COR-L47 (cell line): ENCODE measurements at places on chromosomes 7 and 10.

- no peak for DNase-seq
These were observed 57.1 kb upstream of the CYP2C18 start for GRCh38 chr10:94626476-94626875.

GRCh38 chr7:2220030-2220429, 12.7 kb downstream of the MAD1L1 start:
- no peak for DNase-seq

- DNase-seq: no peak
These were observed 10.4 kb downstream of the HDAC9 start for GRCh38 chr7:18505870-18506460.

DNA sequence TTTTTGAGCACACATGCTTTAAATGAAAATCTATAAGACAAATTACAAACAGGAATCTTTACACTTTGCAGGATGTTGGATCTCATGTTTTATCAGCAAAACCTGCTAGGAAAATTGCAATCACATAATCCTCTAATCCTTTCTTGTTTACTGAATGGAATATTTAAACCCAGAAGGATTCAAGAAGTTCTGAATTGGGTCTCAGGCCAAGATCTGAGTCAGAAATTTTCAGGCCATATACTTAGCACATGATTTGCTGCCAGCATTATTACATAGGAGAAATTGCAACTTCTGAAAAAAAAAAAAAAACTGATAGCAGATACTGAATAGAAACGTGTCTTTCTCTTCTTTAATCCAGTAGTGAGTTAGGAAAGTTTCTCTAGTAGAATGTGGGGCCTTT, 1005.3 kb upstream of the POT1 start:
- no peak for DNase-seq

DNA sequence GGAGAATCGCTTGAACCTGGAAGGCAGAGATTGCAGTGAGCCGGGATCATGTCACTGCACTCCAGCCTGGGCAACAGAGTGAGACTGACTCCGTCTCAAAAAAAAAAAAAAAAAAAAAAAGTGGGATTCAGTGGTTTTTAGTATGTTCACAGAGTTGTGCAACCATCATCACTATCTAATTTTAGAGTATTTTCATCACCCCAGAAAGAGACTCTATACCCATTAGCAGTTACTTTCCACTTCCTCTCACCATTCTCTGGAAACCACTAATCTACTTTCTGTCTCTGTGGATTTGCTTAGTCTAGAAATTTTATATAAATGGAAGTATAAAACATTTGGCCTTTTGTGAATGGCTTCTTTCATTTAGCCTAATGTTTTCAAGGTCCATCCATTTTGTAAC, 113.4 kb downstream of the ST7 start:
- no peak for DNase-seq

- no peak for DNase-seq
These were observed 159.8 kb downstream of the MAGI2 start for GRCh38 chr7:79293655-79294142.

GRCh38 chr10:59902016-59902415, 4.3 kb downstream of the CCDC6 start:
- DNase-seq: no peak

- DNase-seq: peak; percentile 42
These were observed 240.6 kb downstream of the DGKI start for GRCh38 chr7:137606061-137606674.

DNA sequence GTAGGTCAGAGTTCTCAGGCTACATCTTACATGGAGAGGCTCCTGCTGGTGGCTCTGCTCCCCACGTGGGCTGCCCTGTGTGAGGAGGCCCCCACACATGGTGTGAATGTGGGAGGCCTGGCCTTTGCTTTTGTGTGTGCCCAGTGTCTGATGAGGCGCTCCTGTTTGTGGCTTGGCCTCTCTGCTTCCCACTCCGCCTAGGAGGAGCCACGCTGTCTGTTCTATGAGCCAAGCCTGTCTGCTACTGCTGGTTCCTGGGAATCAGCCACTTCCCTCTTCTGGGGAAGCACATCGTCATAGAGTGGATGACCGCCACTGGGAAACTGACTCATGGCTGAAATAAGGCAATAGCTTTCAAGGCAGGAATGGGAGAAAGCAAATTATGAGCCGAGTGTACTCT, 87.1 kb downstream of the CYP26A1 start:
- DNase-seq: no peak

- no peak for DNase-seq
These were observed 29.7 kb downstream of the IL15RA start for GRCh38 chr10:5947471-5948207.

GRCh38 chr10:101195921-101196320, 33.3 kb downstream of the LBX1 start:
- no peak for DNase-seq

- DNase-seq: no peak
These were observed 28.2 kb upstream of the BMS1 start for GRCh38 chr10:42754155-42755027.

DNA sequence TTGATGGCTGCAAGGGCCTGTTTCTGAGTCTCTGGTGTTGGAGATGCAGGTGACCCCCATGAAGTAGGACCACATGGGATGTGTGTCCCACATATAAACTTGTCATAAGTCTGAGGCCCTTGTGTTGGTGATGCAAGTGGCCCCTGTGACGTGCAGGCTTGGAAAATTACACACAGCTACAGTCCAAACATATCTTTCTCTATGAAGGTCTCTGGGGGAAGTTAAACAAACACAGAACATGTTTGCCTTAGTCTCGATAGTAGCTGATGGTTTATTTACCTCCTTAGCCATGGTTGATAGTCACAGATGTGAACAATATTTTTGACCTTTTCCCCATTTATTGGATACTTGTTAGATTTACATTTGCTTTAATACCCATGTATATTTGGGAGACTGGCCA, 64.7 kb downstream of the ADCY1 start:
- DNase-seq: no peak

GRCh38 chr10:87541114-87541513, 36.4 kb downstream of the MINPP1 start:
- DNase-seq: no peak

DNA sequence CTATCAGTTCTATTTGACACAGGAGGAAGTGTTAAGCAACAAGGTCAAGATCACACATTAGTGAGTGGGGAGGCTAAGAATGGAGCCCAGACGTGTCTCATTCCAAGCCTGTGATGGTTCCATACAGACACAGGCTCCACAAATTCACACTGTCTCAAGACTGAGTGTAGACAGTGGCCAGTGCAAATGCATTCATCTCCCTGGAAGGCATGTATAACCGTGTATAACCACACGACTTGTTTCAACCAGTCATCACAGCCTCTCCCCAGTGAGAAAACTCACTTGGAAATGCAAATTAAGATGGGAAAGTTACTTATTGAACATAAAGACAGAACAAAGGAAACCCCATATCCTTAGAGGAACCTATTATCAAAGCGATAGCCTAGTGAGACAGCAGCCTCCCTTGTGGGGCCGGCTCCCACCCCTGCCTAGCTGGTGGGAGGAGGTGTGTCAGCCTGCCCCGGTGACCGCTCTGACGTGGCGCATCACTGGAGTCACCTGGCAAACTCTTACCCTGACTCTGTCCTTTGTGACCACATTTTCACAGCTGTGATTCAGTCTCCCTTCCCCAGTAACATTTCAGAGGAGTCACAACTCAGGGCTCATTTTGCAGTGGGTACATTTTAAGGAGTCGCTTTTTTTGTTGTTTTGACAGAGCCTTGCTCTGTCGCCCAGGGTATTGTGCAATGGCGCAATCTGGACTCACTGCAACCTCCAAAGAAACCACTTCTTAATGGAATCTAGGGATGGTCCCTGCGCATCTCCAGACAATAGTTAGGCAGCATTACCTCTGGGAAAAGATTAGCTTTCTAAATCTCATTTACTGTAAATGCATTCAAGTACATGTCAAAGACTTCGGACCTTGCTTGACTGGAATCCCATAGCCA, 126.6 kb upstream of the PARD3 start:
- no peak for DNase-seq

GRCh38 chr10:58265249-58265648, 2.4 kb downstream of the IPMK start:
- DNase-seq: no peak

DNA sequence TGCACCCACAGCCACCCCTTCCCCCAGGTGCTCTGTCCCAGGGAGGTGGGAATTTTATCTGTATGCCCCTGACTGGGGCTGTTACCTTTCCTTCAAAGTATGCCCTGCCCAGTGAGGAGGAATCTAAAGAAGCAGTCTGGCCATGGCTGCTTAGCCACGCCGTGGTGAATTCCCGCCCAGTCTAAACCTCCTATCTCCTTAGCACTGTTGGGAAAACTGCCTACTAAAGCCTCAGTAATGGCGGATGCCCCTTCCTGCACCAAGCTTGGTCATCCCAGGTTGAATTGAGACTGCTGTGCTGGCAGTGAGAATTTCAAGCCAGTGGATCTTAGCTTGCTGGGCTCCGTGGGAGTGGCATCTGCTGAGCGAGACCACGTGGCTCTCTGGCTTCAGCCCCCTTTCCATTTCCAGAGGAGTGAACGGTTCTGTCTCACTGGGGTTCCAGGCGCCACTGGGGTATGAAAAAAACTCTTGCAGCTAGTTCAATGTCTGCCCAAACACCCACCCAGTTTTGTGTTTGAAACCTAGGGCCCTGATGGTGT, 87.2 kb downstream of the ABCC2 start:
- no peak for DNase-seq

DNA sequence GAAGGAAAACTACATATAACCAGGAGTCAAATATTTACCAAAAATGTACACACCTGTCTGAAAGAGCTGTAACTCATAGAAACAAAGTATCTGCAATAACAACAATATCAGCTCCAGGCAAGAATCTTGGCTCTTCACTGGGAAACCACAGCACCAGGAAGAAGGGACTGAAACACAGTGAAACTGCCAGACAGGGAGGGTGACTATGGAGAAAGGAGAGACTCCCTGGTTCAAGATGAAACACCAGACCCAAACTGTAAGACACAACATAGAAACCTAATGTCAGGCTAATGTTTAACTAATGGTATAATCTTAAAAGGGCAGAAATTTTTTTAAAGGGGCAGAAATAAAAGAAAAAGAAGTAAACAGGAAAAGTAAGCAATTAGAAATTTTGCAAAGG, 11.5 kb upstream of the TAS2R39 start:
- DNase-seq: no peak

DNA sequence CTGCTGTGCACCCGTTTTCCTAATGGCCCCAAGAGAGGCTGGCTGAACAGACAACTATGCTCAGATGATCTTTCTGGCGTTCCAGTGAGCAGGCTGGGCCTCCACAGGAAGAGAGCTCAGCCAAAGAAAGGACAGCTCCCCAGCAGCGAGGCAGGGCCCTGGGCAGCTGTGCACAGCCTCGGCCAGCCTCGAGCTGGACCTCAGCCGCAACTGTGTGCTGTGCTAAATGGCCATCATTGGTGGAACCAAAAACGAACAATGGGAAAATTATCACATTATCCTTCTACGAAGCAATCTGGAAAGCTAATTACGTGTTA, 97.5 kb downstream of the CTBP2 start:
- DNase-seq: no peak

GRCh38 chr10:74432841-74433594, 282.0 kb downstream of the ADK start:
- DNase-seq: no peak

GRCh38 chr10:132972986-132973902, 30.9 kb upstream of the CFAP46 start:
- no peak for DNase-seq

DNA sequence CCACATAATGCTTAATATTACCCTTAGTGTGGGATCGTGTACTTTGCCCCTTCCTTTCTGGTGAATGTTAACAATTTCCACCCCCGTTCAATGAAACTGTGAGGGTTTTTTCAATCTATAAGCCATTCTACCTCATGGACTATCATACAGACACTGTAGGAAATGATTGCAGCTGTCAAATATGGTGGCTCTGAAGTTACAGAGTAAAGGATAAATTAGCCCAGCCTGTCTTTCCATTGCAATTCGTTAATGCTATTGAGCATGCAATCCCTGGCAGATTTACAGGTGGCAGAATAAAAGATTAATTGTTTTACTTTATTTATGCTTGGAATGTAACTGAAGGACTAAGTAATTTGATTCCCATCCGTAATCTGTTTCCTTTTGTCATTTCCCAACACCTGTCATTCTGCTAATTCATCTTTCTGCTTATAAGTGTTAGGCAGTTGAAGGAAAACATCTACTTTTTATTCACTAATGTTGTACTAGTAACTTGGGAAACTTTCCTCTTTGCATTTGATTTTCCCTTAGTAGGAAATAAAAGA, 1211.6 kb upstream of the LRRN3 start:
- peak; percentile 85 for DNase-seq

DNA sequence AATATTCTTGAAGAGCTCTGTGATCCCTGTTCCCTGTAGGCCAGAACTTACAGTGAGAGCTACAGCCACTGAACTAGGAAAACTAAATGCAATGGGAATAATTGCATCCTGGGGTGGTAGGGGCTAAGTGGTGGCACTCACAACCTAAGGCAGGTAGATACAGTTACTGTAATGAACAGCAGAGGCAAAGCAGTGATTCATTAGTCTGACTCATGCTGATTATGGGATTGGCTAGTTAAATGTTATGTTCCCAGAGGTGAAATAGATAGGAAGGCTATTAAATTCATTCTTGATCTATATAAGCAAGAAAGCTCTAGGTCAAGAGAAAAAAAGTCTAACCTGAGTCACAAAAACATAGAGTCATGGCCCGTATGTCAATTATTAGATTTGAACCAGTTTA, 173.1 kb upstream of the MALRD1 start:
- no peak for DNase-seq

DNA sequence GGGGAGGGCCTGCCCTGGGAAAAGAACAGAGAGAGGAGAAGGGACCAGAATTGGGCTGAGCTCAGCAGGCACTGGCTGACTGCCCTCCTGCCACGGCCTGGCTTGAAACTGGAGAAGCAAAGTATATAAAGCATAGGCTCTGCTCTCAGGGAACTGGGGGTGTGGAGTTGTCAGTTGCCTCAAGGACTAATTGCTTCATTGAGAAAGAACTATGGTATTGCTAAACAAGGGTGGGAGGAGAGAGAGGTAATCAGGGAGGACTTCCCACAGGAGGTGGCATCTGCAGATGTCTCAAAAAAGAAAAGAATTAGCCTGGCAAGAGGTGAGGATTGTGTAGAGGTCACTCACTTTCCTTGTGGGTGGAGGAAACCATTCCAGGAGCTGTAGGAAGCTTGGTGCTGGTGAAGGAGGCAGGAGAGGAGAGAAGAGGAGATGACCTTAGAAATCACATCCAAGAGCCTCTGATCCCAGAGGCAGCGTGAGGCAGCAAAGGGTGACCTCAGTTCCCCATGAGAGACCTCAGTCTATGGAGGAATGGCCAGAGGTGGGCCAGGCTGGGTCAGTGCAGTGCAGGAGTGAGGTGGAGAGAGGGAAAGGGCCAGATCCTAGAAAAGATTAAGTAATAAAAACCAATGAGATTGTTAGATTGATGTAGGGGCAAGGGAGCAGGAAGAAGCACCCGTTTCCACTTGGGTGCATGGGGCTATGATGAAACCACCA, 2.4 kb downstream of the PILRB start:
- DNase-seq: no peak
